ENCODE measurements at places on chromosomes 4 and X. TPM values are rescaled to one million over a fixed set of nuclear protein-coding genes. Genes with fewer than 3 reads are reported as not detected.
A peak's percentile ranks its signal among the peaks of the same experiment; 100 is the strongest.

DNA sequence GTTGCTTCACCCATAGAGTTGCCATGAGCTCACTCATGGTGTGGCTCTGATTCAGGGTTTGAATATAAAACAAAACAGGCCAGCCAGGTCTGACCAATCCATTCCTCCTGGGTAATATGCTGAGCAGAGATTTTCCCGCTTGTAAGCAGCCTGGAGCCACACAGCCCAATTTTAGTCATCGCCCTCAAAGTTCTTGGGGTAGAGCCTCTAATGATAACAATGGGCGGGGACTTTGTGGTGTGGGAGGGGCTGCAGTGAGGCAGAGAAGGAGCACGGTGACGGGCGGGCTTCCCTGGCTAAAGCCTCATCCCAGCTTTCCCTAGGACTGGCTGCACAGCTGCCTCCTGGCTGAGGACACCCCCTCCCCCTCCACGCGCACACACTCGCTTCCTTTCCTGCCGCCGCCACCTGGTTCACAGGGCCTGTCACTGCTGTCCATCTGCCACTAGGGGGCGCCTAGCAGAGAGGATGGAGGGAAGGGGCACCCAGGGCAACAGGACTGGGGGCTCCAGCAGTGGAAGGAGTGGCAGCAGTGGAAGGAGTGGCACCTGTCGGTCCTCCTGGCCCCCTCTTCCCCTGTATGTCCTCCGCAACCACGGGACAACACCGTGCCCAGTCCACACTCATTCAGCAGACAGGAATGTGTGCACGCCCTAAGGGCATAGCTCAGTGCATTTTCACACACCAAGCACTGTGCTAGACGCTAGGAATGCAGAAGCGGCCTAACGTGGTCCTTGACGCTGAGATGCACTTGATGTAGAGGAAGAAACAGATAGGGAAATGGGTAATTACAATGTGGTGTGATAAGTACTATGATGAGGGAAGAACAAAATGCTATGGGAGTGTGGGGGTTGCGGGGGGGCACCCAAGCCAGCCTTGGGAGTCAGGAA is 26.8 kb downstream of the PRPS1 start:
- peaks cover 5% of the 10 kb centered on the region for H3K4me1 ChIP-seq
- H3K27ac ChIP-seq = no peak overlapping the region
- peak; percentile 57 for DNase-seq
- no peaks in the 10 kb centered on the region for H3K36me3 ChIP-seq
- no peak overlapping the region for H3K4me3 ChIP-seq
- no peaks in the 10 kb centered on the region for H3K27me3 ChIP-seq

GRCh38 chr4:117533501-117533900 is 448.1 kb upstream of the TRAM1L1 start:
- H3K4me1 ChIP-seq = no peaks in the 10 kb centered on the region
- no peak overlapping the region for H3K27ac ChIP-seq
- no peak overlapping the region for H3K4me3 ChIP-seq
- no peaks in the 10 kb centered on the region for H3K27me3 ChIP-seq
- DNase-seq = no peak

- no peak overlapping the region for H3K4me3 ChIP-seq
- H3K36me3 ChIP-seq = no peaks in the 10 kb centered on the region
- no peaks in the 10 kb centered on the region for H3K27me3 ChIP-seq
- no peaks in the 10 kb centered on the region for H3K4me1 ChIP-seq
- DNase-seq = no peak
Observed at GRCh38 chr4:53861856-53862610, 202.4 kb downstream of the CHIC2 start.

DNA sequence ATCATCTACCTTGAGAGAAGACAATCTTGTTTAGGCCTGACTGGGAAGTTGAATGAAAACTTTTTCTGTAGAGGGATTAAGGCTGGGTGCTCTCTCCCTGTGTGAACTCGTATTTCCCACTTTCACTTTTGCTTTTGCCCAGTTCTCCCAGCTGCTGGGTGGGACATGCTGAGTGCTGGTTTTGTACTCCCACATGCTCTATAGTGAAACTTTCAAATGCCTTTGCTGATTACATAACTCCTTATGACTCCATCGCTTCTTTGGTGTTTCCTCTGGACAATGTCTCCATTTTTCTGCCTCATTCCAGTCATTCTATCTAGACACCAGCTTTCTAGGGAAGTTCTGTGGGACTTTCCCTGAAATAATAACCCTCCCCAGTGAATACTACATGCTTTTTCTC is 100.5 kb downstream of the CLNK start:
- no peaks in the 10 kb centered on the region for H3K36me3 ChIP-seq
- H3K4me1 ChIP-seq = peaks cover 11% of the 10 kb centered on the region
- H3K27ac ChIP-seq = no peak overlapping the region

DNA sequence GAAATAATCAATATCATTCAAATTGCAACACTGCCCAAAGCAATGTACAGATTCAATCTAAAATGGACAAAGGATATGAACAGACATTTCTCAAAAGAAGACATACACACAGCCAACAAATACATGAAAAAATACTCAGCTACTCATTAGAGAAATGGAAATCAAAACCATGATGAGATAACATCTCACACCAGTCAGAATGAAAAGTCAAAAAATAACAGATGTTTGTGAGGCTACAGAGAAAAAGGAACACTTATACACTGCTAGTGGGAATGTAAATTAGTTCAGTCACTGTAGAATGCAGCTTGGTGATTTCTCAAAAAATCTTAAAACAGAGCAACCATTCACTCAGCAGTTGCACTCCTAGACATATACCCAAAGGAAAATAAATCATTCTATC is 205.2 kb downstream of the DKK2 start:
- no peak overlapping the region for H3K27ac ChIP-seq
- no peaks in the 10 kb centered on the region for H3K4me1 ChIP-seq
- no peaks in the 10 kb centered on the region for H3K36me3 ChIP-seq
- no peak for DNase-seq

DNA sequence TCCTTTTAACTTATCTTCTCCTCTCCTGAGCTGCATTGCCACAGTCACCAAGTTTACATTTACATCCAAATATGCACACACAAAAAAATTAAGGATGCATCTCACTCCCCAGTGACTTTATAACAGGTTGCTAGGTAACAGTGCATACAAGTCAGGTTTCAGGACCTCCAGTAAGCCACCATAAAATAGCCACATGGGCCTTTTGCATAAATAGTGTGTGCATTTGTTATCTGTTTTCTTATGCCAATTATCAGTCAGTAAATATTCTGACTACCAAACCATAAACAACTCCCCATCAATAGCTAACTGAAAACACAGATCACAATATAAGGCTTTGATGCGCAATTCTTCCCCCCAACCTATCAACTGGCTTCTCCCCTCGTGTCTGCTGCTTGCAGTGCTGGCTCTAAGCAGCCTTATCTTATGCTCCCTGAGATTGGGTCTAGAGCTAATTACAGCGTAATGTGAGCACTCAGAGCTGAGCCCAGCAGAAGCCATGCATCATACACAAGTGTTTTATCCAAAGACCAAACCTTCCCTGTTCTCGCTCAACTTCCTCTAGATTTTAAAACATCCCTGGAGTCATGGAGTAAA is 55.4 kb downstream of the ZNF827 start:
- H3K27me3 ChIP-seq = no peaks in the 10 kb centered on the region
- DNase-seq = no peak
- no peaks in the 10 kb centered on the region for H3K4me1 ChIP-seq
- no peak overlapping the region for H3K27ac ChIP-seq
- H3K4me3 ChIP-seq = no peak overlapping the region
- no peaks in the 10 kb centered on the region for H3K36me3 ChIP-seq

- H3K36me3 ChIP-seq = no peaks in the 10 kb centered on the region
- peak overlapping the region; percentile 82 for H3K27ac ChIP-seq
- H3K4me1 ChIP-seq = no peaks in the 10 kb centered on the region
- peak overlapping the region; percentile 87 for H3K4me3 ChIP-seq
Observed at GRCh38 chrX:71067712-71068043, 456 bp downstream of the SNX12 start.

Gene MAGEB17
- total RNA-seq = not detected

Gene ASB5
- not detected for total RNA-seq

Gene CXCL1
- not detected for total RNA-seq

Gene S100P
- 1.2 TPM for total RNA-seq

Gene DGKK
- total RNA-seq = not detected

Gene MAGEA12
- total RNA-seq = not detected
